ENCODE measurements at places on chromosomes 12 and 14.

DNA sequence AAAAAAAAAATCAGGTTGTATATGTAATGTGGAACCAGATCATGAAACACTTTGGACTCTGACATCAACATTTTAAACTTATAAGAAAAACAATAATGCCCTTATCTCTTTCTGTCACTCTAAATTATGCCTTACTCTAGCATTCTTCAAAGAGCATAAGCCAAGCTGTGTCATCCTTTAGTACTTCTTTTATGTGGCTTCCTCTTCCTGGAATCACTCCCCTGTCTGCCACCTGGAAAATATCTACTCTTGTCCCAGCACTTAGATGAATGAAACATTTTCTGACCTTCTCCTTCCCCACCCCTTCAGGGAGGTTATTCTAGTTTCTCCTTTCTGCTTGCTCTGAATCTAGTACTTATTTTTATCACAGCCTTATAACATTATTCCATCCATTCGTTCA is 101.2 kb downstream of the CNTN1 start:
- DNase-seq, result no peak

- DNase-seq, result no peak
Measured at GRCh38 chr12:113445544-113446171, 23.5 kb downstream of the SDSL start.

DNA sequence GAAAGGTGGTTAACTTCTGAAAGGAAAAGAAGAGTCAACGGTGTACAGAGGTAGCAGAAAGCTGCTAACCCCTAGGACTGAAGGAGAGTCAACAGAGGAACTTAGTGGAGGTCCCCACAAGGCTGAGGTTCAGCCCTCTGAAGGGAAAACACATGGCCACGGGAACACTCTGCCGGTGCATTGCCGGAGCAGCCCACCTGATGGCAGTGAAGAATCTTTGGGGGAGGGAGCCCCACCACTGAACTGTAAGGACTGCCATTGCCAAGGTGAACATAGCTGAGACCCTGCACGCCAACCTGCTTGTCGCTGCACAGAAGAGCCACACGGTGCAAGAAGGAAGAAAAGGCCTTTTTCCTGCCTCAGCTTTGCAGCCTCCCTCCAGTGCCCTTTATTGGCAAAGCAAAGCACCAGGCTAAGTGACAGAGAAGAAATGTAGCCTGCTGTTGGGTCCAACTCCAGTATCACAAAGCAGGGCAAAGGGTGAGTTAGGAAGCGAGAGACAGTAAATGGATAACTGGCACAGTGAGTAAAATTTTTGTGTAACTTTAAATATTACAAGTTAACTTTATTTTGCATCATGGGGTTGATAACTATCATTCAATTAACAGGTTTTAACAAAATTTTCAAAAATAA is 76.9 kb downstream of the LIN52 start:
- no peak for DNase-seq

- no peak for DNase-seq
Measured at GRCh38 chr14:21107283-21107800, 6.5 kb downstream of the TMEM253 start.

DNA sequence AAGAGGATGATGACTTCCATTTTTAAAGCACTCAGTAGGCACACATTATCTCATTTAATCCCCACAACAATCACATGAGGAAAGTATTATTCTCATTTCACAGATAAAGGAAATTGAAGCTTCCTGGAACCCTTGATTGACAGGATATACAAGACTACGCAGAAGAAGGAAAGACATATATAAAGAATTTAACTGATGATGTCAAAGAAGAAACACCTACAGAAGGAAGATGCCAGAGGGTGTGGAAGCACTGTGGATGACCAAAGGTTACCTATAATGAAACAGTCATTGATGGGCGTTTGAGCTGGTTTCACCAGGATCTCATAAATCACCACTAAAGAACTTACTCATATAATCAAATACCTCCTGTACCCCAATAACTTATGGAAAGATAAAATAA is 197.4 kb downstream of the SLC25A21 start:
- DNase-seq, result no peak

GRCh38 chr12:46891306-46891705 is 65.5 kb upstream of the SLC38A4 start:
- no peak for DNase-seq

DNA sequence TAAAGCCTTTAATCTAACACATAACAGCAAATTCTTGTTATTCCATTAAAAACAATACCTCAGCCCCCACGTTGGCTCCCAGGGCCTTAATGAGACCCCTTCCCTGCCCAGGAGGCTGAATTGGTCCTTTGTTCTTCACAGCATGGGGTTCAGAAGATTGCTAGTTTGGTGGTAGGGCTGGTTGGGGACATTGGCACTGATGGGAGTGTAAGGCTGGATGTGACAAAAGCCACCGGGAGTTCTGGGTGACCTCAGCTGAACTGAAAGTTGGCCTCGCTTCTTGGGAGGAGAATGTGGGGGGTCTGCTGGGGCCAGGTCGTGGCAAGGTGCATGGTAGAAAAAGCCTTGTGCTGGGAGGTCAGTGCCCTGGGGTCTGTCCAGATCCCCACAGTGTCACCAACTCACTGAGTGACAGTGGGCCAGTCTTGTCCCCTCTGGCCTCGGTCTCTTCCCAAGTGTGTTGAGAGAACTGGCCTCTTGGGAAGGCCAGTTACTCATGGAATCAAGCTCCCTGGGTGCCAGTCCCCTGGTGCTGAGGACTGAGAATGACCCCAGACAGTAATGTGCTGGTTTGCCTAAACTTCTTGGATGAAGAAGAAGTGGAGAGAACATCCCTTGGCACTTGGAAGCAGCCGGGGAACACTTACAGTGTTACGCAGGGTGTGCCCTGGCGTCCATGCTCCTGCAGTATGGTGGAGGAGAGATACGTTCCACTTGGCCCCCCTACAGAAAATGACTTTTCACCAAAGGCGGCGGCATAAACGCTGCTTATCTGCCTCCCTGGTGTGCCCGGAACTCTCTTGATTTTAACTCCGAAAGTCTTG is 283.7 kb upstream of the RTL1 start:
- no peak for DNase-seq

GRCh38 chr12:52132754-52133161 is 53.3 kb downstream of the SMIM41 start:
- DNase-seq, result no peak

GRCh38 chr12:9039397-9039977 is 50.1 kb downstream of the KLRG1 start:
- DNase-seq, result no peak

GRCh38 chr14:23804817-23805216 is 148.8 kb upstream of the DHRS4 start:
- DNase-seq, result no peak

GRCh38 chr12:130803702-130804101 is 35.3 kb downstream of the STX2 start:
- no peak for DNase-seq

Measured in stimulated activated CD4-positive, alpha-beta T cell treated with anti-CD3 and anti-CD28 coated beads, Interleukin-2, amount 100 ng/mL, for 24 hours (primary cell).